ENCODE measurements at places on chromosomes 2 and 18.
A peak's percentile ranks its signal among the peaks of the same experiment; 100 is the strongest.

DNA sequence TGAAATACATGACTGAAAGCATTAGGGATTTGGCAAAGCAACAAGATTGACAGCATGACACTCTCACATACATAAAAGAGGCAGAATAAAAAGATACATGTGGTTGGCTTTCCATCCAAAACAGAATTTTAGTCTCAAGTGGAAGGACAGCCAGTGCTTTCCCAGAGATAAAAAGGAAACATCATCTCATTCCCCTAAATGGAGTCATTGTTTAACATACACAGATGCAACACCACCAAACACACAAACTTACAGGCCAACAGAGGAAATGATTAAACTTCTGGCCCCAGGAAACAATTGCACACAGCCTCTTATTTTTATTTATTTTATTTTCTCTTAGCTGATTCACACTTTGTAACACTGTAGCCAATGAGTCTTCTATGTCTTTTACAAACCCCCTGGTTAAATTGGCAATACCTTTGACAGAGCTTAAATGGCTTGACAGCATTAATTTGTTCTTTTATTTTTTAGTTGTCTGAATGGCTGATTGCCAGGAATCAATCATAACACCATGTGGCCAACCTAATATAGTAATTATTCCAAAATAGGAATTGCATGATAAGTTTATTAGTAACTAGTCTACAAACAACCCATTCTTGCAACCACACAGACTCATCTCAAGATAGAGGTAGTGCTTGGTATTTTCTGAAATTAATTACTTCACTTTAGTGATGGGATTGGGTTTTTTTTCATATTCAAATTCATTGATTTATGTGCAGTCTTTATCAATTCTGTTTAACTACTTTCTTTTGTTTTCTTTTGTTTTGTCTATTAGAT lies 190.5 kb downstream of the RND3 start:
- DNase-seq, result no peak

GRCh38 chr2:289362-290089 lies 1.6 kb upstream of the ALKAL2 start:
- no peak for DNase-seq

DNA sequence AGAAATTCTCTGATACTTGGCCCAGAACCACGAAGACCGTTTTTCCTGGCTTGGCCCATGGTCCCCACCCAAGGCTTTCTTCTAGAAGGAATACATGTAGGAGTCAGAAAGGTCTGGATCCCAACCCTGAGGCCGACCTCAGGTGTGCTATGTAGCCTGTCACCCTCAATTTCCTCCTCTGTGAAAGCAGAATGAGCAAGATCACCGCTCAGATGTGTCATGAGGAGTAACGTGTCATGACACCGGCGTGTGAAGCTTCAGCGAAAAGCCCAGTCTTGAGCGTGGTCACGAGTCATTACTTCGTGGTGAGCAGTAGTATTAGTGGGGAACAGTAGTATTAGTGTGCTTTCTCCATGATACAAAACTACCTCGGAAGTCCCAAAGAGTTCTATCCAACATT lies 103.4 kb downstream of the ALPK2 start:
- peak; percentile 64 for DNase-seq

DNA sequence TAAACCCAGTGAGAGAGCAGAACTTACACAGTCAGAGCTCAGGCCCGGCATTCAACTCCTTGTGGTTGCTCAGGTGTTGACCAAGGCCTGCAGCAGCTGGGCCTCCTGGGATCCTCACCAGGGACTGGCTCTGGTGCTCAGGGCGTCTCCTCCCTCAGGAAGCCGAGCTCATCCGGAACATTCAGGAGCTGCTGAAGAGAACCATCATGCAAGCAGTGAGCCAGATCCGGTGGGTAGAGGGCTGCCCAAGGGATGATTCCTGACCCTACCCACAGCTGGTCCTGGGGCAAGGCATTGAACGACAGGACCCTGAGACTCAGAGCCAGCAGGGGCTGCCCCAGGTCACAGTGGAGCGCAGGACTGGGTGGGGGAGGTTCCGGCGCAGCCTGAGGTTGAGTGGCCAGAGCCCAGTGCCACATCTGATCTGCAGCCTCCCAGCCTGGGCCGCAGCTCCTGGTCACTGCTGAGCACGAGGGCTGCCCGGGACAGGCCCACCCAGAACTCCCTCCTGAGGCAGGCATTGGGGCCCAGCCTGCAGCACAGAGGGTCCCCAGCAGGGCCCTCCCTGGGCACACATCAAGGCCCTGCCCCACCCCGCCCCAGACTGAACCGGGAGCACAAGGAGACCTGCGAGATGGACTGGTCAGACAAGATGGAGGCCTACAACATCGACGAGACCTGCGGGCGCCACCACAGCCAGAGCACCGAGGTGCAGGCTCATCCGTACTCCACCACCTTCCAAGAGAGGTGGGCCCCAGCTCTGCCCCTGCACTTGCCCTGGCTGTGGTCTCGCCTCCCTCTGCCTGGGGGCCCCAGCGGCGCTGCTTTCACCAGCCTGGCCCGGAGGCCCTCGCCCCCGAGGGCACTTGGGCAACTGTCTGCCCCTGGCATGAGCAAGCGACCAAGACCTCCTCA lies 2.4 kb downstream of the TEKT4 start:
- DNase-seq, result no peak

DNA sequence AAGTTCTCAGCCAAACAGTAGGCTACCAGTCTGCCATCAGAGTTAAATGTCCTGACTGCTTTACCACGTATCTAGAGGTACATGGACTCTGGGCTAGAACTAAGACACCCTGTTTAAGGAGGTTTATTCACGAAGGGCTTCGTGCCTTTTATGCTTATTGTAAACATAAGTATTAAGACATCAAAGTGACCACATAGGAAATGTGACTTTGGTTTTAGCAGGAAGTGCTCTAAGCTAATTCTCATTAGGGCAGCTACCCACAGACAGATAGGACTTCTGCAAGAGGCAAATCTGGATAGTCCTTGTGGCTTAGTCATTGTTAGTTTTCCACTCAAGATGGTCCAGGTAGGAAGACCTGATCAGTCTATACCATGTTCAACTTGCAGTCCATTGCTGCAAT lies 233.3 kb upstream of the MGAT5 start:
- no peak for DNase-seq

DNA sequence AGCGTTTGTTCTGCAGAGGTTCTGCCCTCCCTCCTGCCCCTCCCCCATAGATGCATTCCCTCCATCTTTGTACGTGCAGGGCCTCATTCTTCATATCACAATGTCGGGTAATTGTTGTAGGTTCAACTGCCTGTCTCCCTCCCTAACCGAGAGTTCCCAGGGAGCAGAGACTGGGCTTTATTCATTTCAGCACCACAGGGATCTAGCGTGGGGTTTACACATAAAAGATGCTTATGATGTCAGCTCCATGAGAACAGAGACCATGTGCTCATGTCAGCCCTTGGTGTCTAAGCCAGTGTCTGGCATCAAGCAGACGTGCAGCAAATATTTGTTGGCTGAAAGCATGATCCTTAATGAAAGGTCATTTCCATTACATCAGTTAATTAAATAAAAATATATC lies 298.9 kb upstream of the TRIB2 start:
- no peak for DNase-seq

GRCh38 chr2:113823716-113824595 lies 65.9 kb upstream of the ACTR3 start:
- no peak for DNase-seq

Data from stimulated activated CD8-positive, alpha-beta memory T cell treated with anti-CD3 and anti-CD28 coated beads, Interleukin-15, amount 100 ng/mL, for 48 hours (primary cell).